Midbrain (tissue), 1 donor: ENCODE measurements at places on chromosomes 11 and 22.
A peak's percentile ranks its signal among the peaks of the same experiment; 100 is the strongest.

DNA sequence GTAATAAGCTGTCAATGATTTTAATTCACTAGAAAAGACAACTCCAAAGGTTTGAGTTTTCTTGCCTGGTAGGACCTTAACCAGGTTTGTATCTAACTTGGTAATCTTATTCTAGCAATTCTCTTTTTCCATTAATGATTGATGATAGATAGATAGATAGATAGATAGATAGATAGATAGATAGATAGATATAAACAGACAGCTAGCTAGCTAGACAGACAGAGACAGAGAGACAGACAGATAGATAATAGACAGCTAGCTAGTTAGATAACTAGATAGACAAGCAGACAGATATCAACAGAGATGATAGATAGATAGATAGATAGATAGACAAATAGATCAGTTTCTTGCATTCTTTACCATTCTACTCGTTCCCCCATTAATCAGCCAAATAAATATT lies 15.3 kb downstream of the TMPRSS6 start:
- no peak for DNase-seq

- no peak for DNase-seq
Observed at GRCh38 chr11:133515107-133515506, 17.2 kb downstream of the OPCML start.

DNA sequence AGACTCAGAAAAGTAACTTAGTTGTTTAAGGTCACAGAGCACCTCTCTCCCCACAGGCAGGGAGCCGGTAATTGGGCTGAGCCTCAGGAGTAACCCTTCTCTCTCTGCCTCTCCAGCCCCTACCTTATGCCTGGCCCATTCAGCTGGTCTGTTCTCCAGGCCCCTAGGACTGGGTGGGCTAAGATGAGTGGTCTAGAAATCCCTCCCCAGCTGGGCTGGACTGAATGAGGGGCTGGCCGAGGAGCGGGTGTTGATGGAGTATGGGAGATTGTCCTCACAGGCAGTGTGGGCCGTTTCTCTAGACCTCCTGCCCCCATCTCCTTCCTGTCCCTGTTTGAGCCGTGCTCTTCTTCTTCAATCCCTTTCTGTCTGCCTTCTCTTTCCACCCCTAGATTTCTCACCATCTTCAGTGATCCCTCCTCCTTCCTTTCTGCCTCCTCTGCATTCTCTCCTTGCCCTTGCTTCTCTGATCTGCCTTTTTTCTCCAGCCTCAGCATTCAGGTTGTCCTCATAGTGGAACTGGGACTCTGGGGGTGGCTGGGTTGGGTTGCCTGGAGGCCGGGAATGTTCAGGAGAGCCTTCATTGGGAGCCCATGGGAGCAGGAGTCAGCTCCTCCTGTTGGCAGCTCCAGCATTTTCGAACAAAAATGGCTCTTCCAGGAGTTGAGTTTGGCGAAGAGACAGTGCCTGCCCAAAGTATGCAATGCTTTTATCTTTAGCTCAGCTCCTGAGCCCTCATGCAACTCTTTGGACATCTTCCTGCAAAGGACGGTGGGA lies 7.6 kb downstream of the ST3GAL4 start:
- DNase-seq, result no peak

DNA sequence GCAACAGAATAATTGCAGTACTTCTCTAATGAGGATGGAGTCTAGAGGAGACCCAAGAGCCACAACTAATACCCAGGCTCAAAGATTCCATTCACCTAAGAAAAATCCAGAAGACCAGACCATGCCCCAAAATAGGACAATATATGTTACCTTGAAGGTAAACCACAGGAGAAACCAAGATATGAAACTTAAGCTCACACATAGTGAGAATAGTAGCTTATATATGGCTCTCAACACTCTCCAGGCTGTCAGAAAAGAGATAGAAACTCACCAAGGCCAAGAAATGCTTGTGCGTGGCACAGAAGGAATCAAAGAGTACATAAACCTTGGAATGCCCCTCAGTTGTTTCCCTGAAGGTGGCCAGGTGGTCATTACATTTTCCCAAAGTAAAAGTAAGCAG lies 9.1 kb downstream of the FAM111A start:
- DNase-seq, result no peak

- DNase-seq, result no peak
Observed at GRCh38 chr11:87477321-87477720, 439.6 kb downstream of the TMEM135 start.

- DNase-seq, result no peak
Observed at GRCh38 chr22:47128216-47128615, 365.8 kb downstream of the TBC1D22A start.

GRCh38 chr11:16793511-16793910 lies 55.1 kb downstream of the C11orf58 start:
- no peak for DNase-seq

DNA sequence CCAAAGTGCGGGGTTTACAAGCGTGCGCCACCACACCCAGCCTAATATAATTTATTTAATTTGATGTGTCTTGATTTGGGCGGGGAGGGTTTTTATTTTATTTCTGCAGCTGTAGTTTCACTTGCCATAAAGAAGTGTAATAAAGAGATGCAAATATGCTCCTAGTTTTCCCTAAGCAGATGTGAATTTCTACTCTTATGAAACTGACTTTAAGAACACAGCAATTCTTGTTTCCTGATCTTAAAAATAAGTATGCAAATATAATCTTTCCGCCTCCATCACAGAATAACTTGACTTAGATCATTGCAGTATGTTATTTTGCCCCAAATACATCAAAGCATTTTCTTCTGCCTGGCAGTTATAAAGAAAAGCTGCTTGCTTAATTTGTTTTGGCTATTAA lies 4.4 kb downstream of the SPCS2 start:
- no peak for DNase-seq

GRCh38 chr11:74442636-74443035 lies 24.7 kb downstream of the KCNE3 start:
- DNase-seq, result no peak

GRCh38 chr22:38243007-38243765 lies 29.6 kb downstream of the TMEM184B start:
- peak; percentile 44 for DNase-seq

- DNase-seq, result no peak
Observed at GRCh38 chr22:47858773-47859306, 1096.4 kb downstream of the TBC1D22A start.

- no peak for DNase-seq
Observed at GRCh38 chr11:125468852-125469251, 27.2 kb downstream of the FEZ1 start.

DNA sequence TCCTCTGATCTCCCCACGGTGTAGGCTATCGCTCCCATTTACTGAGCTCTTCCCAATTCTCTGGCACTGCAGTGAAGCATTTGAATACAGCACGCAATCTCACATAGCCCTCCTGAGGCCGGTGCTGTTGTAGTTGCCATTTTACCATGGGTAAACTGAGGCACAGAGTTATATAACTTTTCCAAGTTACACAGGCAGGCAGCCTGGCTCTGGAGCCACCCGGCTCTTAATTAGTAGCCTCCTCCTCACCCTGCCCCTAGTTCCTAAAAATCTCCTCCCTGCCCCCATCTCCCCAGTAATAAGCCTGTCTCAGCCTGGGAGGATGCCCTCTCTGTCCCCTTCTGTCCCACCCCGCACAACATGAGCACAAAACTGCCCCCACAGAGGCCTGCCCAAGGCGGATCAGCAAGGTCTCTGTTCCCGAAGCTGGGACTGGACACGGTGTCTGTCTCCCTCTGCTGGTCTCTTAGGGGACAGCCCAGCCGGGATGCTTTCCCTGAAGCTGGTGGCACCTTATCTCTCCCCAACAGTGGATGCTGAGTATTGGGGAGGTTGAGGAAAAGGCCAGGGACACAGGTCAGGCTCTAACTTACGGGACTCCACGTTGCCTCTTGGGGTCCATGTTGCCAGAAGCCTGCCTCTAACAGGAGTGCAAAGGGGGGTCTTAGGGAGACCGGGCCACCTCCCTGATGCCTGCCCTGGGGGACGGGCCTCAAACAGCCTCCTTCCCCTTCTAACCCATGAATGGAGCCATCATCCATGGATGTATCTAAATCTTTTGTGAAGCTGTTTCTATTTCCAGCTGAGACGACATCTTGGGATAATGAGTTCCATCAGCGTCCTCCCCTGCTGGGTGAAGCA lies 9.1 kb upstream of the CLCF1 start:
- peak; percentile 82 for DNase-seq

DNA sequence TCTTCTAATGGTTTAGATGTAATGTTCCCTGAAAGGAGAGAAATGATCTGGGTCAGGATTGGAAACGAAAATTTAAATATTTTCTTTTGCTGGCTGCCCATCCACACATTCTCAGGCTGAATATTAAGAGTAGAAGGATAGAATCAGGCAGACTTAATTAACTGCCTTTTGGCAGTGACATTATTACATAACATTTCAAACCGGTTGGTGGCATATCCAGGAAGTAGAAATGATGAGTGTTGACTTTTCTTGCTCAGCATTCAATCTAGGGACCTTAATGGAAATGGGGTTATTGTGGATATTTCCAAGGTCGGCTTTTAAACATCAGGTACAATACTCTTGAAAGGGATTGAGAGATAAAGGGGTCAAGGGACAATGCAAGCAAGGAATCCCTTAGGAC lies 677.4 kb upstream of the ARHGAP42 start:
- DNase-seq, result no peak

DNA sequence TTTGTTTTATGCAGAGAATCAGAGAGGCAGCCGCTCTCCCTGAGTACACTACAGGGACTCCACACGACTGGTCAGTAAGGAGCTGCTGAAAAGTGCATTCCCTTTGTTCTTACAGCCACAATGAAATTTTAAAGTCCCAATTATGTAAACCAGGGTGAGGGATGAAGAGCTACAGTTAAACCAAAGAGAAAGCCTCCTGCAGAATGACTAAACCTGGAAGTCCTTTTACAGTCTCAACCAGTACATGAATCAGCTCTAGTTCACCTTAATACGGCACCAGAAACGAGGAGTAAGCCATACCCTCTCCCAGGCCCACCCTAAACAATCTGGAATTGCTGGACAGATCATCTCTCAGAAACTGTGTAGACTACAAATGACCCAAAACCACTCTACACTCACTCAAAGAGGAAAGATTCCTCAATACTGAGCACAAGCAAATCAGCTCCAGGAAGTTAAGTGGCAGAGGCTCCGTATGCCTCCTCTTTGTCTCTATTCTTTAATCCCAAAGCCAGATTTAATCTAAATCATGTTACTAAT lies 113.1 kb downstream of the RBFOX2 start:
- DNase-seq, result peak; percentile 57

- no peak for DNase-seq
Observed at GRCh38 chr11:134561331-134561720, 149.3 kb upstream of the B3GAT1 start.

GRCh38 chr11:92384358-92384757 lies 159.7 kb downstream of the FAT3 start:
- DNase-seq, result no peak

DNA sequence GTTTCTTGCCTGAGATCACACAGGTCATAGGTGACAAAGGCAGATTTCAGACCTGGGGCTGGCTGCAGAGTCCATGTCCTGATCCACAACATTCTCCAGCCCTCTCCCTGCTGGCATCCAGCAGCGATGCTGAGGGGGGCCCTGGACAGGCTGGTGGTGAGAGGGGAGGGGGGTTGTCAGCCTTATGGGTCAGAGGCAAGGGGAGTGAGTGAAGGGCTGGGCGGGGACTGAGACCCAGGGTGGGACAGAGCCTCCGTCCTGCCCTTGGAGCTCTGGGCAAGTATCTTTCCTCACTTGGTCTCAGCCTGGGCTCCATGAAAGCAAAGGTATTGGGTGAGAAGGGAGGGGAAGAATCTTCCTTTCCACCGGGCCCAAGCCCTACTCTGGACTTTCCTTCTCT lies 66.7 kb upstream of the RASD2 start:
- DNase-seq, result no peak

- DNase-seq, result no peak
Observed at GRCh38 chr22:23764899-23765881, 2.4 kb downstream of the C22orf15 start.

DNA sequence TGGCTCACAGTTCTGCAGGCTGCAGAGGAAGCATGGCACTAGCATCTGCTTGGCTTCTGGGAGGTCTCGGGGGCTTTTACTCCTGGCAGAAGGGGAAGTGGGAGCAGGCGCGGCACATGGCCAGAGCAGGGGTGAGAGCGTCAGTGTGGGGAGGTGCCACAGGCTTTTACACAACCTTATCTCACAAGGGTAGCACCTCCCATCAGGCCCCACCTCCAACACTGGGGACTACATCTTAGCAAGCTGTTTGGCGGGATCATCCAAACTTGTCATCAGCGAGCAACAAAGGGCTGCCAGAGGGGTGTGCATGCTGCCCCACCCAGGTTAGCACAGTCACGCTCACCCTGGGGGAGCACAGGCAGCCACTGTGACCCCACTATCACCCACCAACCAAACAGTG lies 18.9 kb upstream of the YPEL1 start:
- DNase-seq, result no peak

DNA sequence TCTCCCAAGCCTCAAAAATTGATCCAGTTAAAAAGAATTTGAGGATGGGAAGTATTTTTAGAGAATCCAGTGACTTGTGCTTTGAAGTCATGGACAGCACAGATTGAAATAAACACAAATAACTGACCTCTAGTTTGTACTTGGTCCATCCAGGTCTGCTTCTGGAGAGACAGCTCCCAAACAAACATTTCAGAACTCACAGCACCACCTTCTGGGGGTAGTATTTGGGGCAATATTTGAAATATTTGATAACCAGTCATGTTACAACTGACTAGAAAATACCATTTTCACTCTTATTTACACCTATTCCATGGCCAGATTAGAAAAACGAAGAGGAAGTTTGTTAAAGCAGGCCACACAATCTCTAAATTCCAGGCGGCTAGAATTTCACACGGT lies 56.2 kb downstream of the CTSC start:
- peak; percentile 5 for DNase-seq

DNA sequence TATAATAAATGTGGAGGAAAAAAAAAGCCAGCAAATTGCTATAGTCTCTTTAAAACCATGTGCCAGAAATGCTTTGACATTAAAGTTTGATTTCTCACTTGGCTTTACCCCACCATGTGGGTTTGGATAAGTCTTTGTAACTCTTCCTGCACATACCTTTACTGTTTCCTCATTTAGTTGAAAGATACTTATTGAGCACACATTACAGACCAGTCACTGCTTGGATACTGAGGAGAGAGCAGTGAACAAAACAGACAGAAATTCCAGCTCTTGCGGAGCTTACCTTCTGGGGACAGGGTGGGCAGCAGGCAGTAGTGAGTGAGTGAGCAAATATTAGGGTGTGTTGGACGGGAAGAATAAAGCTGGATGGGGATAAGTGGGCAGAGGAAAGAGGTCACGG lies 13.7 kb downstream of the PACS1 start:
- no peak for DNase-seq

DNA sequence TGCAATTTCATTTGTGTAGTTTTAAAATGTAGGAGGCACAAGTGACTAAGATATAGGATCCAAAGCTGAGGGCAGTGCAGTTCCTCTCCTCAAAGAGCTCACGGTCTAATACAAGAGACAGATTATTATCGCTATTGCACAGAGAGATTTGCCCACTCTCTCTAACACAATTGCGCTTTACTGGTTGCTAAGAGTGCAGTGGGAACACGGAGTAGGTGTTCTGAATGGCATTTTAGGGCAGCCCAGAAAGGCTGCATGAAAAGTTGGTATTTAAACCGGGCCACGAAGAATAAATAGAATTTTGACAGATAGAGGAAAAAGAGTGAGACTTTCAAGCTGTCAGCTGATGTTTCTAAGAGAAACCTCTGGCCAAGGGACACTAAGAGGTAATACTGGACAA lies 79.5 kb downstream of the BLID start:
- DNase-seq, result no peak

- DNase-seq, result no peak
Observed at GRCh38 chr11:22508665-22509064, 117.0 kb downstream of the FANCF start.
